WTC11 (cell line): ENCODE measurements at places on chromosomes 5 and 9. TPM values are rescaled to one million over a fixed set of nuclear protein-coding genes. Genes with fewer than 3 reads are reported as not detected.

- DNase-seq, result no peak
Measured at GRCh38 chr9:120107138-120107537, 472.8 kb downstream of the CDK5RAP2 start.

MATR3 gene
- total RNA-seq, result 228 to 290 TPM (median 233 TPM) in 3 replicates

- DNase-seq, result no peak
Measured at GRCh38 chr9:19759066-19759465, 29.8 kb downstream of the SLC24A2 start.

GRCh38 chr5:55965525-55965924 lies 29.2 kb downstream of the IL6ST start:
- no peak for DNase-seq

DNA sequence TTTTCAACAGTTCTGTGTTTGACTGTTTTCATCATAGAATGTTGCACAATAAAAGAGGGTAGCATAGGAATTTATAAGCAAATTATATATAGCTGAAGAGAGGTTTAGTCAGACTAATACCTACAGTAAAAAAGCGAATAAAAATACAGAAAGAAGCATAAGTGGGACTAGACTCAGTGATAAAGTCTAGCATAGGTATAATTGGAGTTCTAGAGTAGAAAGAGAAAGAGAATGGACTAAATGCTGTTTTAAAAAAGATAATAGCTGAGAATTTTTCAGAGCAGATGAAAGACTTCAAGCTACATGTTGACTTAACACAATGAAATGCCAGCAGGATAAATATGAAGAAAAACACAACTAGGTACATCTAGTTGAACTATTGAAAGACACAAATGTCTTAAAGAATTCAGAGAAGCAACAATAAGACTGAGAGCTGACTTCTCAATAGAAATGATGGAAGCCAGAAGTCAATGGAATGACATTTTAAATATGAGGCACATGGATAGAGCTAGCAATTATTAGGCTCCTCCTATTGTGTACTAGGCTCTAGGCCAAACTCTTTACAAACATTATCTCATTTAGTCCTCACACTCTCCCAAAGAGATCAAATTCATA lies 573.9 kb downstream of the ZNF608 start:
- DNase-seq, result no peak

DNA sequence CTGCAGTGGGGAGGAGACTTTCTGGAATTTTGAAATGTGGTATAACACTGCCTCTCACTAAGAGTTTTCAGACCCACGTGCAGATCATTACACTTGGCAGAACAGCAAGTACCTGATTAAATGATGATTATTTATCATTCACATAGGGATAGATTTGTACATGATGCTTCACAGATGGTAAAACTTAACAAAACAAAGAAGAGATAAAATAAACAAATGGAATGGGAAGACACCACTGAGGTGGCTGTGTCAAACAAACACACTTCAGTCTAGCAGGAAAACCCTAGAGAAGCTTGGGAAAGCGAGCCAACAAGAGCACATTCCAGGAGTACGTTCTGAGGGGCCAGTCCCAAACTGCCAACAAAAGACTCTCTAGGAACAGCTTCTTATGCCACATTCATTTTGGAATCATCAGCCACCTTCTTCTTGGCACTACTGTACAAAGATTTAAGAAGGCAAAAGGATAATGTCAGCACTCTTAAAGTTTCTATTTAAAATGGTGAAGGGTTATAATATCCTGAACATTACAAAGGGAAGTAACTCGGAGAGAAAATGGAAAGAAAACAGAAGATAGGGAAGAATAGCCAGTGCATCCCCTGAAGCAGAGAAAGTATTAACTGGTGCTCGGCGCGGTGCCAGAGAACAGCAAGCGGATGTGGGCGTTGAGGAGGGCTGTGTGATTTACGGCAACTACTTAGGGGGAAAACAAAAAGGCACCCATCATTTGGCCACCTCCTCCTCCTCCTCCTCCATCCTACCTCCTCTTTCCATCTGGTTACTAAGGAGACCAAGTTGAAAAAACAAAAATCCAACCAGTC lies 1.6 kb downstream of the MED27 start:
- DNase-seq, result no peak

CLIC3 gene
- total RNA-seq, result 0.31 to 0.41 TPM in 2 of 3 replicates, not detected in the other

- no peak for DNase-seq
Measured at GRCh38 chr5:33457126-33457525, 16.4 kb downstream of the TARS1 start.

- no peak for DNase-seq
Measured at GRCh38 chr5:73820326-73820725, 194.3 kb downstream of the ARHGEF28 start.

UBE2QL1 gene
- total RNA-seq, result 0.46 to 0.50 TPM (median 0.46 TPM) in 3 replicates

DNA sequence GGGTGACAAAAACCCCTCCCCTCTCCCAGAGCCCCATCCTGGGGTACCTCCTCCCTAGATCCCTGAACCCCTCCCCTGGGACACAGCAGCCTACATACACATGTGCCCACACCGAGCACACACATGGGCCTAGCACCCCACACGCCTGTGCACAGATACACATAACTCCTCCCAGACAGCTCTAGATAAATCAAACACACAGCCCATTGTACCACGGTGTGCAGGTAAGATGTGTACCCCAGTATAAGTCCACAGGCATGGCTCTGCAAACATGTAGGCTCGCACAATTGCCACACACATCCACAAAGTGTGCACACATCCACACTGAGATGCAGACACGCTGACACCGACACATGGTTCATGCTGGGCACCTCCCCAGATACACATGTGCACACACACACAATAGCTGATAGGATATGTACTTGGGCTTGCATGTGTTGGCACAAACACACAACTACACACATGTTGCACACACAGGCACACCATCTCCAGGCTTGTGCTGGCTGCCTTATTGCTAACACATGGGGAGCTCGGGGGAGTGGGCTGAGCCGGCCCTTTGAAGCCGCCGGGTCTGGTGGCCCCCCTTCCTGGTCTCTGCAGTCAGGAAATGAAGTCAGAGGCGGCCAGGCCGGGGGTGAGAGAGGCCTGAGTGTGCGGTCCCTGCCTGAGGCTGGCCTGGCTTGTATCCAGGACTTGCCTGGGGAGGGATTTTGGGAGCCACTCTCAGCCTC lies 30.2 kb downstream of the GOLGA2 start:
- no peak for DNase-seq

PRSS3 gene
- 1.1 to 1.8 TPM (median 1.6 TPM) in 3 replicates for total RNA-seq

IL31RA gene
- 0.18 TPM in 1 of 3 replicates, not detected in the others for total RNA-seq

GRCh38 chr9:123399803-123400378 lies 43.9 kb downstream of the CRB2 start:
- DNase-seq, result peak; percentile 82

GRCh38 chr9:88531920-88532698 lies 2.9 kb upstream of the NXNL2 start:
- DNase-seq, result peak; percentile 88

GRCh38 chr9:37446401-37446800 lies 18.8 kb downstream of the ZBTB5 start:
- no peak for DNase-seq

MYOT gene
- total RNA-seq, result not detected in 3 replicates

HTR1A gene
- 0.46 to 0.66 TPM (median 0.52 TPM) in 3 replicates for total RNA-seq

- DNase-seq, result peak; percentile 27
Measured at GRCh38 chr9:73080110-73080694, 71.5 kb upstream of the ANXA1 start.

GRCh38 chr5:67404256-67405100 lies 207.9 kb upstream of the CD180 start:
- no peak for DNase-seq

GRM6 gene
- total RNA-seq, result 0.05 to 0.33 TPM in 2 of 3 replicates, not detected in the other

GPR150 gene
- 0.09 to 0.13 TPM (median 0.11 TPM) in 3 replicates for total RNA-seq

DNA sequence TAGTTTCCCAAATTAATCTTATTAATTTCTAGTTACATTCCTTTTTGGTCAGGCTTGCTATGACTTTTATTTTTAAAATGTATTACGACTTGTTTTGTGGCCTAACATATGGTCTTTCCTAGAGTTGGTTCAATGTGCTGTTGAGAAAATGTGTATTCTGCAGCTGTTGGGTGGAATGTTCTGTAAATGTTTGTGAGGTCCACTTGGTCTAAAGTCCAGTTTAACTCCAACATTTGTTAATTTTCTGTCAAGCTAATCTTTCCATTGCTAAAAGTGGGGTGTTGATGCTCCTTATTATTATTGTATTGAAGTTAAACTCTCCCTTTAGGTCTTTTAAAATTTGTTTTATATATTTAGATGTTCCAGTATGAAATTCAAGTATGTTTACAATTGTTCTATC lies 1010.8 kb upstream of the EDIL3 start:
- no peak for DNase-seq

- no peak for DNase-seq
Measured at GRCh38 chr5:16685069-16685468, 68.3 kb upstream of the RETREG1 start.

- no peak for DNase-seq
Measured at GRCh38 chr9:124500796-124501611, 6.2 kb downstream of the NR5A1 start.

SNX24 gene
- total RNA-seq, result 14.0 to 15.8 TPM (median 15.5 TPM) in 3 replicates

DNA sequence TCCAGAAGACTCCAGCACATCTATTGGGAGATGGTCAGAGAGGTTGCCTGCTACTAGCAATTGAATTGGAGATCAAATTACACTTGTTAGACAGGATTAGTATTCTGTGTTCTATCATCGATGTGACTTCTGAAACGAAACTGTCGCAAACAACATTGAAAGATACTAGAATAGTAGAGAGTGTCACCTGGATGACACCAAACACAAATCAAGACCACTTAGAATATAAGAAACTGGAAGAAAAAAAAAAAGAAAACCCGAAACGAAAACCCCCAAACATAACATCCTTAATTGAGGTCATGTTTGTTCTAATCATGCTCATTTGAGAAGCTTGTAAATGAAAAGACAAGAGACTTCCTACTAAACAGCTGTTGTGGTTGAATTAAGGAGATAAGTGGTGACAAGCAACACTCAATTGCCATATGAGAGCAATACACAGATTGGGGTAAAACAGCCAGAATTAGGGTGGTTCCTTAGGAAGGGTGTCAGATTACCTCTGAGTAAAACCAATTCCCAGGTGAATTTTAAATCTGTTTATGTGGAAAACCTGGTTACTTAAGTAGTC lies 97.6 kb downstream of the BASP1 start:
- DNase-seq, result no peak
